Fibroblast of upper back skin (primary cell): ENCODE measurements at places on chromosomes 13 and 19.

GRCh38 chr13:94088742-94089141, 390.7 kb downstream of the DCT start:
- no peak for DNase-seq

DNA sequence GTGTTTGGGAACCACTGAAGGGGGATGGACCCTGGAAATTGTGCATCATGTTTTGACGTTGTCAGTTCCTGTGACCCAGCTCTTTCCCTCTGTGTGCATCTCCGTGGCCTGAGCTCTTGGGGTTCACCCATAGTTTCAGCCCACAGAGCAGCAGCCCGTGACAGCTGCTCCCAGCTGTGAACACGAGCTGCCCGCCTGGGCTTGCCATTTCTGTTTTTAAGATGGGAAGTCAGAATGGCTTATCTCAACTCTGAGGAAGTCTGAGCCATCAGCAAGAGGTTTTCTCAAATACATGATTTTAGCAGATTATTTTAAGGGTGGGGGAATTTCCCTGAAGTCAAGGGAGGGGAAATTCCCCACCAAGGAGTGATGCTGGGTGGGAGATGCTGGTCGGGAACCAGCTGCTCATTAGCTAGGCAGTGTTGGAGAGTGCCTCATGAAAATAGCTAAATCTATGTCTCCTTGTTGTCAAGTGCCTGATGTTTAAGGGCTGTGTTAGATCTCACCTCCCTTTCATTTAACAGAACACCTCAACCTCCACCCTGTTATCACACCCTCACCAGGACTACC, 34.8 kb upstream of the C1QTNF9 start:
- no peak for DNase-seq

- no peak for DNase-seq
These were observed 19.8 kb upstream of the CEACAM4 start for GRCh38 chr19:41646589-41647204.

GRCh38 chr13:77827332-77827731, 91.3 kb downstream of the EDNRB start:
- DNase-seq = no peak

- DNase-seq = no peak
These were observed 12.6 kb downstream of the LRRC4B start for GRCh38 chr19:50555450-50556281.

DNA sequence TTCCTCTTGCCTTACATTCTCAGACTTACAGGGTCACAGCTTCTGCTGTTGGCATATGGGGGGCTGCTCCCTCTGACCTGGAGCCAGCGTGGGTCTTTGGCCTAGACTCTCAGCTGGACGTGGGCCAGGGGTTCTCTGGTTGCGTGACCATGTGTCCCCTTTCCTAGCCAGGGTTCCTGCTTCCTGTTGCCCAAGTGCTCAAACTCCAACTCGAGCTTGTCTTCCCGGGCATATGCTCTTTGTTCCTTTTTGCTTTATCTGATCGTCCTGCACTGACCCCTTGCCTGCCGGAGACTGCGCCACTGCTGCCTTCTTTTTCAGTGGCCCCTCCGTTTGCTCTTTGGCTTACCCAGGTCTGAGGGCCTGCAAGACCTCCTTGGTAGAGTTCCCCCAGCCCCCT, 25.3 kb upstream of the GPR183 start:
- no peak for DNase-seq

DNA sequence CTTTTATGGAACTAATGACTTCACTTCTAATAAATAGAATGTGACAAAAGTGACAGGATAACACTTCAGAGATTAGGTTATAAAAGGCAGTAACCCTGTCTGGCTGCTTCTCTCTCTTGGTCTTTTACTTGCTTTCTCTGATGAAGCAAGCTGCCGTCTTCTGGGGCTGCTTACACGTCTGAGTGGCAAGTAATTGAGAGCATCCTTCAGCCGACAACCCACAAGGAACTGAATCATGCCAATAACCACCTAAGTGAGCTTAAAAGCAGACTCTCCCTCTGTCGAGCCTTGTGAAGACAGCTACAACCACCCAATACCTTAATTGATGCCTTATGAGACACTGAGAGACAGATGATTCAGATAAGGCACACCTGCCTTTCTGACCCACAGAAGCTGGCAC, 1091.2 kb downstream of the SLITRK1 start:
- no peak for DNase-seq

DNA sequence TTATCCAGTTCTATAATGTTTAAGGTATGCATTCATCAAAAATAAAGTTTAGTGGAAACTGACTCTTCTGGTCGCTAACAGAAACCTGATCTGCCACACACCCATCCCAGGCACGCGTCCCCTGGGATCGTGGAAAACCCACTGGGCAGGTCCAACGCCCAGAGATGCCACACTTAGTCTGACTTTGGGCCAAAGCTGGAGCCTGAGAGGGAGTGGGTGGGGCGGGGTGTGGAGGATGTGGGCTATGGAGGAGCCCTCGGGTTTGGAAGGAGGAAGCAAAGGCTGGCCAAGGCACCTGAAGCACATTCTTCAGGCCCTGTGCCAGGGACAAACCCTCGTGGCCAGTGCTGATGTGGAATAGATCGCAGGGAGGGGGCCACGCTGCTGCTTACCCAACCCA, 2.5 kb downstream of the IGFL1 start:
- DNase-seq = no peak

DNA sequence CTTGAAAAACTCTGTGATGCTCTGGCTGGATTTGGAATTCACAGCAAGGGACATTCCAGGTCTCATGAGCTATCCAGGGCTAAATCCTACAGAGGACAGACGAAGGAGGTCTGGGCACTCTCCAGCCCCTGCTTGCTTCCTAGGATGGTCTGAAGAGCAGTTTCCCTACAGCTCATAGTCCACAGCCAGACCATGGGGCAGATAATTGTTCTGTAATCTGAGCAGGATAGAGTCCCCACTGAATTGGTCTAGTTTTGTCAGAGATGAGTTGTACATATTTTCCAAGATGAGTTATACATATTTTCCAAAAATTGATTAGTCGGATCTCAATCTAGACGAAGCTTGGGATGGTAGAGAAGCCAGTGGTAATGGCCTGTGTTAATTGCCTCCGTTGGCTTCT, 75.6 kb downstream of the C13orf42 start:
- peak; percentile 15 for DNase-seq

- DNase-seq = no peak
These were observed 63.7 kb downstream of the KL start for GRCh38 chr13:33079960-33080359.

- DNase-seq = no peak
These were observed 49.8 kb downstream of the VAV1 start for GRCh38 chr19:6822311-6822670.

DNA sequence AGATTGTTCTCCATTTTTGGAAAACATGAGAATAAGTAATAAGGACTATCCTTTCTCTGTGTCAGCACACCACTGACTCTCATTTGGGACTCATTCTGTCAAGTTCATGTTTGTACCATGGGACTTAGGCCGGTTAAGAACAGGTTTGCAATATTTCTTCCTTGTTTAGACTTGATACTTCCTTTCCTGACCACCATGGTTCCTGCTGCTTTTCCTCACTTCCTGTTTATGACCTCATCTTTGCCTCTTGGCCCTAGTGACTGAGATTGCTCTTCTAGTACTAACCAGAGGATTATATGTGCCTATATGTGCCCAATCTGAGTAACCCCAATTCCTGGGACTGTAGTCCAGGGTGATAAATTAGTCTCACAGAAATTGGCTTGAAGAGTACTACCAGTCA, 32.5 kb upstream of the NDFIP2 start:
- no peak for DNase-seq

GRCh38 chr13:72617951-72618350, 109.5 kb downstream of the MZT1 start:
- no peak for DNase-seq

GRCh38 chr19:19157808-19158207, 12.3 kb downstream of the MEF2B start:
- no peak for DNase-seq

DNA sequence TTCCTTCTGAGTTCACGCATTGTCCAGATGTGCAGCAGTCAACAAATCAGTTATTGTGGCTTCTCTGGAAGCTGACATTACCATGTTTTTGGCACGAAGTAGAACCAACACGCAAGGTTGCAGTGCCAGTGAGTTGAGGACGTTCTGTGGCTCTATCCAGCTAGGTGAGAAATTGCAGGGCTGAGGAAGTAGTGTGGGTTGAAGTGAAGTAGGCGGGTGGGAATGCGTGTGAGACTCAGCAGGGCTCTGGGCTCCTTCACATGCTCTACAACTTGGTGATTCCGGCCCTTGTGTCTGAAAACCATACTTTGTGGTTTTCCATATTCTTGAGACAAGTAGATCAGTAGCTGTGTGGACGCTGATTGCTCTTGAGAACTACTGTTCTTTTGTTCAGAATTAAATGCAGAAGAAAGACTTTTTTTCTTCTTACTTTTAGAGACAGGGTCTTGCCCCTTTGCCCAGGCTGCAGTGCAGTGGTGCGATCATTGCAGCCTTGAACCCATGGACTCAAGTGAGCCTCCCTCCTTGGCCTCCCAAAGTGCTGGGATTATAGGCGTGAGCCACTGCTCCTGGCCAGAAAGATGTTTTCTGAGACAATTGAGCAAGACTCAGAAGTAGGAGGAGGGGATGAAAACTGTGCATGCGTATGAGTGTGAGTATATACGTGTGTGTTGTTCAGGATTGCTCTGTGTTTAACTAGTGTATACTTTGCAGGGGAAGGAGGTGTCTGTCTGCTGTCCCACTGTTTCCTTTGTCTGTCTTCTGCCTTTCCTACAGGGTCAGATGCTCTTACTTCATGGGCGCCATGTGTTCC, 46.2 kb downstream of the GATAD2A start:
- DNase-seq = no peak

- no peak for DNase-seq
These were observed 1120.7 kb downstream of the DIAPH3 start for GRCh38 chr13:59043016-59043415.

DNA sequence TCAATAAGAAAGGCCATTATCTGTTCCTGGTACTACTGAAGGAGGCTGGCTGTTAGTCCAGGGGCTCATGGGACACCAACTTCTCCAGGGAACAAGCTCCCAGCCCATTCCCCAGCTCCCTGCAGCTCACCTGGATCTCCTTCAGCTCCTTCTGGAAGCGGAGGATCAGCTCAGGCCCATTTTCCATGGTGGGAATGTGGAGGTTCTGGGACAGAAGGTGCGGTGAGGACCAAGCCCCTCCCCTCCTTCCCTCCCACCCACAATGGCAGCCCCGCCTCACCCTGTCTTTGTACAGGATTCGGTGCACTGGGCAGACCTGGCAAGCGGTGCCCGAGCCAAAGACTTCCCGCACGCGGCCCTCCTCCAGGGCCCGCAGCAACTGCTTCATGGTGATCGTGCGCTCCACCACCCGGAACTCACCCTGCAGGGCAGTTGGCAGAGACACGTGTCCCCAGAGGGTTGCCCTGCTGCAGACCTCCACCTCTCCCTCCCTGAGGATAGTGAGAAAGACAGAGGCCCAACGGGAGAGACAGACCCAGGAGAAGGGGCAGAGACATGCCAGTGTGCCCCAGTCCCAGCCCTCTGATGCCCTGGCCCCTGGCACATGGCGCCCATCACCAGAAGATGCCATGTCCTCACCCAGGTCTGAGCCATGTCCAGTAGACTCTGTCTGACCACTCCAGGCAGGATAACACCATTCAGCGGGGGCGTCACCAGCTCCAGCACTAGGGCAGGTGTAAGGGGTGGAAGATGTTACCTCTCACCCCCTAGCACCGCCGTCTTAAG, 14.3 kb downstream of the BCAT2 start:
- no peak for DNase-seq

DNA sequence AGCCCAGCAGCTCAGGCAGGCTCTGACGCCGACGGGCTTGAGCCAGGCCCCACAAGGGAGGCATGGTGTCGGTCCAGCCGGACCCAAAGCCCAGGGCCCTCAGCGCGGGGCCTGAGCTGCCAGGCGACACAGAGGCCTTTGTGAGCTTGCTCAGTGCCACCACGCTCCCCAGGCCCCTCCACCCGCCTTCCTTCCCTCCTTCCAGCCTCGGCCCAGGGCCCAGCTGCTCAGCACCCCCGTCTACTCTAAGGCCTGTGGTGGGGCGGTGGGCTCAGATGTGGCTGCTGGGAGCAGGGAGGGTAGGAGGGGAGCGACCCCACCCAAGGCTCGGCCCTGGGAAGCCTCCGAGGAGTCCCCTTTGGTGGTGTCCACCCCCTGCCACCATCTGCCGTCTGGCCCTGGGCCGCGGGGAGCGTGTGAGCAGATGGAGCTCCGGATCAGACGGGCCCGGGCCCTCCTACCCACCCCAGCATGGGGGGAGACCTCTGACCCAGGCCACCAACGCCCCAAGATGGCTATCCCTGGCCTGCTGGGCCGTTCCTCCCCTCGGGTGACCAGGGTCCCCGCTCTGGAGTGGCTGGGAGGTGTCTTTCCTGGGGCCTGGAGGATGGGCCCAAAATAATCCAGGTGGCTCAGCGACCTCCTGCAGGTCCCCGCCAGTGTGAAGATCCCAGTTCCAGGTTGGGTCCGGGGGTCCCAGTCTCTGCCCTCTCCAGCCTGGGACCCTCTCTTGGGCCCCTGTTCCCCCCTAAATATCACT, 7.8 kb downstream of the ZBTB7A start:
- no peak for DNase-seq

- peak; percentile 41 for DNase-seq
These were observed 4.0 kb downstream of the ERF start for GRCh38 chr19:42250666-42251531.

GRCh38 chr19:8561075-8561764, 16.0 kb downstream of the MYO1F start:
- DNase-seq = no peak

DNA sequence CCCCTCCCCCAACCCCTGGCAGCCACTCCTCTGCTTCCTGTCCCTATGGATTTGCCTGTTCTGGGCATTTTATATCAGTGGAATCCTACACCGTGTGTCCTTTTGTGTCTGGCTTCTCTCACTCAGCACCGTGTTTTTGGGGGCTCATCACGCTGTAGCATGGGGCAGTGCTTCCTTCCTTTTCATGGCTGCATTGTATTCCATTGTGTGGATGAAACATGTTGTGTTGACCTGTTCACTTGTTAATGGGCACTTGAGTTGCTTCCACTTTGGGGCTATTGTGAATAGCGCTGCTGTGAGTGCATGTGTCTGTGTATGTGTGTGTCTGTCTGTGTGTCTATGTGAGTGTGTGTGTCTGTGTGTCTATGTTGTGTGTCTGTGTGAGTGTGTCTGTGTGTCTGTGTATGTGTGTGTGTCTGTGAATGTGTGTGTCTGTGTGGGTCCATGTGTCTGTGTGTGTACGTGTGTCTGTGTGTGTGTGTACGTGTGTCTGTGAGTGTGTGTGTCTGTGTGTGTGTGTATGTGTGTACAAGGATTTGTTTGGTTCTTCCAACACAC, 57.2 kb downstream of the AP1M1 start:
- no peak for DNase-seq

DNA sequence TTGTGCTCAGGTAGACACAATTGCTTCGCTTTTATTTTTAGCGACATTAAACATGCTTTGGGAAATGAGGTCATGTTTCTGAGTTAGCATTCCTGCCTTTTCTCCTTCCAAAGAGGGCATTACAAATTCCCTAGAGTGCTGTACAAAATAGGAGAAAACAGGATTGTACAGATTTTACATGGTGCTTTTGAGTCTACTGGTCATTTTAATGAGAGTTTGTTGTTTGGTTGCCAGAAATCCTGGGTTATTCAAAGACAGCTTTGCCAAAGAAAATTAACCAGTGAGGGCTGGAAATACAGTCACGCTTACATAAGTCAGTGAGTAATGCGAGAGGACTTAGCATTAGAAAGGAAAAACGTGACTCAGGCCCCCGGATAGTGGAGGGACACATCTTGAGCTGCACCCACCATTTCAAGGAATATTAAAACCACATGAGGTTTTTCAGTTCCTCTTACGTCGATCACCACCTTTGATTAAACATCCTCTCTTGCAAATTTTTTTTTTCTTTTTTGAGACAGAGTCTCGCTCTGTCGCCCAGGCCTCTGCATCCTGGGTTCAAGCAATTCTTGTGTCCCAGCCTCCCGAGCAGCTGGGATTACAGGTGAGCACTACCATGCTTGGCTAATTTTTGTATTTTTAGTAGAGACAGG, 55.4 kb downstream of the SACS start:
- DNase-seq = peak; percentile 100
